Central memory CD4-positive, alpha-beta T cell (primary cell): ENCODE measurements at places on chromosomes 11 and 22.

GRCh38 chr11:131302836-131303235 lies 67.6 kb upstream of the NTM start:
- DNase-seq, result no peak

DNA sequence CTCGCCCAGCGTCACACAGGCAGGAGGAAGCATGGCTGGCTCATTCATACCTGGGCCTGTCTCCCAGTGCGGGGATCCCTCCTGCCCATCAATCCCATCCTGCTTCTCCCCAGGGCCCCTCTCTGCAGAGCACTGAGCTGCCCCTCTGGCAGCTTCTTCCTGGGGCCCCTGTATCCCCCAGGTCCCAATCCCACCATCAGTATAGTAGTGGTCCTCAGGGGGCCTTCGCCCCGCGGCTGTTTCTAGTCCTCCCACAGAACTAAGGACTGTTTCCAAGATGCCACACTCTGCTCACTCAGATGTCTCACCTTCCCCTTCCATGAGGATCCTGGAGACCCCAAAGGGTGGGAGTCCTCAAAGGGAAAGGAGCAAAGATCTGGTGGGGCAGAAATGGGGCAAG lies 97.6 kb downstream of the PDE2A start:
- DNase-seq, result no peak

- no peak for DNase-seq
Measured at GRCh38 chr11:9143721-9144120, 52.3 kb upstream of the SCUBE2 start.

DNA sequence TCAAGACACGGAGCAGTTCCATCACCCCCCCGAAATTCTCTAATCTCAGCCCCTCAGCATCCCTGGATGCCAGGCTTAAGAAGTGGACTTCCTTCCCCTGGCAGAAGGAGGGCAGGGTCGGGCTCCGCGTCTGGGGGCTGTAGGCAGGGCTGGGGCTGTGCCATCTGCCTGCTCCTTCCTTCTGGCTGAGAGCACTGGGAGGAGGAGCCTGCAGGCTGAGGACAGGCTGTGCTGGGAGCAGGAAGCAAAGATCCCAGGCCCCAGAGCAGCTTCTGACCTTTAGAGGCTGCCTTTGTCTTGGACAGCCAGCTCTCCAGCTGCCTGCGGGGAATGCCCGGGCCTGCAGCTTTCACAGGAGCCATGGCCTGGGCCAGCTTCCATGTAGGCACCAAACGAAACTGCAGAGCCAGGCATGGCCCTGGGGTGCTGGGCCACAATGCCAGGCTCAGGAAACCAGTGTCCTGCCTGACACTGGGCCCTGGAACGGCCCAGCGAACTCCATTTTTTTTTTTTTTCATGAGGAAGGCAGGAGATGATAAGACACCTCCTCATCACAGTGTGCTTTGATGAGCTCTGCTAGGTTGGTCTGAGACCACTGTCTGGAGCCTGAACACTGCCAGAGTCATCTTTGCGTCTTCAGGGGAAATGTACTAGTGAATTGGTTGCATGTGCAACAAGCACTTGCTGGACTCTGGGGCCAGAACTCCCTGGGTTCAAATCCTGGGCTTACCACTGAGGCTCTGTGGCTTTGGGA lies 67.9 kb downstream of the MCM5 start:
- DNase-seq, result no peak

- DNase-seq, result no peak
Measured at GRCh38 chr11:35842958-35843357, 100.9 kb upstream of the LDLRAD3 start.

DNA sequence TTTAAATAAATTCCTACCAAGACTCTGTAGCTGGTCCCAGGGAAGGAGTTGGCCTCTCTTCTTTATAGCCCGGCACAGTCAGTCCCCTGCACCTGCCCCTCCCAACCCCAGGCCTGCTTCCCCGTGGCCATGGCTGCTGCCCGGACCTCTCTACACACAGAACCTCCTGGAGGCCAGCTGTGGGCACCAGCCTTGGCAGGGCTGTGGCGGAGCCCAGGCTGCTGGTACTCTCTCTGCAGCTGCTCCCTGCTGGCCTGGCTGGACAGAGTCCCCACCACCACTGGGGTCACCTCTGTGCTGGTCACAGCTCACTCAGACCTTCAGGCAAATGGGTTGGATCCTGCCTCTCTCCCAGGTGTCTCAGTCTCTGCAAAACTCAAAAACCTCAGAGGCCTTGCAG lies 69.3 kb downstream of the LRP5 start:
- DNase-seq, result no peak

DNA sequence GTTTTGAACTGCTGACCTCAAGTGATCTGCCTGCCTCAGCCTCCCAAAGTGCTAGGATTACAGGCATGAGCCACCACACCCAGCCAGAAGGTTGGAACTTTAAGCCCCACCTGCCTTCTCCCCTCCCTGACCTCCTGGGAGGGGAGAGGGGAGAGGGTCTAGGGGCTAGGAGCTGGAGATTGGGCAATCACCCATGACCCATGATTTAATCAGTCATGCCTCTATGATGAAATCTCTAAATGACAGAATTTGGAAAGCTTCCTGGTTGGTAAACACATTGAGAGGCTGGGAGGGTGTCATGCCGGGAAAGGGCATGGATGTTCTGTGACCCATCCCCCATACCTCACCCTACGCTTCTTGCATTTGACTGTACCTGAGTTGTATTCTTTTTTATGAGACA lies 17.1 kb upstream of the TFIP11 start:
- DNase-seq, result no peak

DNA sequence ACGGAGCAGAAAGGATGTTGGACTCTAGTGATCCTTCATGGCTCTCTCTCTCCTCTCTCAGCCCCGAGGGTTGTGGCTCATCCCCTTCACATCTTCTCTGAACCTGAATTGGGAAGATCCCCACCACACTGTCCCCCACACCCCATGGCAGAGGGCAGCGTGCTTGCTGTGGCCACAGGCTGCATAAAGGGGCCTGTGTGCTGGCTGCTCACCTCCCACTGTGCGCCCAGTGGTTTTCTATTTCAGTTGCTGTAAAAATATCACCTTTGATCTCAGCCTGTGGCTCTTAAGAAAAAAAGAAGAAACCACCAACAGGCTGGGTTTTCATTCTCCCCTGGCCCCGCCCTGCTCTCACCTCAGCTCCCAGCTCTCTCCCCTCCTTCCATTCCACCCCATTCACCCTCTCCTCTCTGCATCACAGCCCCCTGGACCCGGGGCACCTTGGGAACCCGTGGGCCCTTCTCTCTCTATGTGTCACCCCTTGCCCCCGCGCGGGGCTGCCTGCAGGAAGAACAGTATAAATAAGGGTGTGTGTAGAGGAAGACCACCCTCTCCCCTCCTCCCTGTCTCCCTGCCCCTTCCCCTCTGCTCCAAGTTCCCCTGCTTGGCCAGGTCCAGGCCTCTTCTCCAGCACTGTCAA lies 25.8 kb upstream of the WNT11 start:
- peak; percentile 64 for DNase-seq

- no peak for DNase-seq
Measured at GRCh38 chr11:88308576-88308975, 29.0 kb downstream of the CTSC start.

GRCh38 chr11:28072321-28072720 lies 35.6 kb downstream of the KIF18A start:
- DNase-seq, result no peak

- no peak for DNase-seq
Measured at GRCh38 chr11:75184757-75185425, 34.0 kb downstream of the SLCO2B1 start.

DNA sequence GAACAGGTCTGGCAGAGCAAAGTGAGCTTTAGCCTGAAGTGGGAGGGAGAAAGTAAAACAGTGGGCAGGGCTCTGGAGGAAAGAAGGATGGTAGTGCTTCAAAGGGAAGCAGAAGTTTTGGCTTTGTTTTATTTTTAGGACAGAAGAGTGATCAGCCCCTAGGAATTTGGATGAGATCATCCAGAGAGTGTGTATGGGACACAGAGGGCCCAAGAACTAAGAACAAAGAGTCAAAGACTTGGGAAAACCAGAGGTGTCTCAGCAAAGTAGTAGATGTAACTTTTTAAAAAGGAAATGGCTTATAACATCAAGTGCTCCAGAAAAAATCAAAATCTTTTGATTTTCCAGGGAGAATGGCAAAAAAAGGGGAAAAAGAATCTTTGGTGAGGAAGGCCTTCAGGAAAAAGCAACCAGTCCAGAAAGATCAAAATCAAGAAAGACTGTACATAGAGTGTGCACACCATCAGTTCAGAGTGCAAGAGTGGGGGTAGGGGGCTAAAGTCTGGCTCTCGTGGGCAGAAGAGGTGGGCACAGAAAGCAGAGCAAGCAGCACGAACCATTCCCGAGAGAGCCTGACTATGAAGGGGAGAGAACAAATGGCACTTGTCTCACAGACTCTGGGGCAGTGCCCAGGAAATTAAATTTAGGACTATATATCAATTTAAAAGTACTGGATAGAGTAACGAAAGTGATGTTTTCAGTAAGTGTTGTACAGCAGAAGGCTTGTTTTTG lies 30.0 kb downstream of the MAPK1 start:
- DNase-seq, result no peak

DNA sequence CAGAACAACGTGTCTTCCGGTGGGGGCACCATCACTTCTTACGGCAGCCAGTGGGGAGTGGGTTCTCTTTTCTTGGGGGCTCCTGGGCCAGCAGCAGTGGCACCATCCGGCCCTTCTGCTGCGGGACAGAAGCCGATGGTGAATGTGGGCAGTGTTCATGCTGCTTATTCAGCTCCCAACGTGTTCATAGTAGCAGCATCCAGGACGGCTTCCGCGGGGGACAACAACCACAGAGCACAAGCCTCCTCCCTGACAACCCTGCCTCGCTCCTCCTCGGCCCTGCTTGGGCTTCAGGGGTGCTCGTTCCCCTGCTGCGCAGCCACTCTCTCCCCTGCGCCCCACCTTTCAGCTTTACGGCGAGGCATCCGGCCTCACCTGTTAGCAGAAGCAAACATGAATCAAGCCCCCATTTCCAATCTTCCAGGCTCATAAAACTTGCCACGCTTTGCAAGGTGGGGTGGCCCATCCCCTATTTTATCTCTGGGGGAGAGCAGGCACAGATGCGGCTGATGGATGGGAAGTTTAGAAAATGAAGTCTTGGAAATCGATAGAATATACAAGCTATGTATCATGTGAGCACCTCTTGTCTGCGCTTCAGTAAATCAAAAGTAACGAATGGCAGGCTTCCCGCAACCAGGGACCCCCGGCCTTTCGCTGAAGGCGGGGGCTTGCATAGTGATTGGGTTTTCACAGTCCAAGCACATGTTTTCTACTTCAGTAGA lies 191.8 kb upstream of the NECTIN1 start:
- no peak for DNase-seq

GRCh38 chr11:129265125-129265788 lies 73.1 kb upstream of the ARHGAP32 start:
- no peak for DNase-seq

DNA sequence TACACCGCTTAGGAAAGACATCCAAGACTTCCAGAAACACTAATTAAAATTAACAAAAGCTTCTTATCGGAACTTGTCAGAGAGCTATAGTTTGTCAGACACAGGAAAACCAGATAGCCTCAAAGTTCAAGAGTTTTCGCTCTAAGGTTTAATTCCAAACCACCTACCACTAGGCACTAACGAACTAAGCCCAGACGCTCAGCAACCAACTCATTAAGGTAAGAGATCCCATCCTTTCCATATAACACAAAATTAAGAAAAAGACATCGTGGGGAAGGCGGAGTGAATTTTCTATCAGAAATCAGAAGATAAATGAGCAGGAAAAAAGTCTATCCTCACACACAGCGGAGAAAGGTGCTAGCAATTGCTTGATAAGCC lies 382 bp downstream of the IMMP1L start:
- no peak for DNase-seq

DNA sequence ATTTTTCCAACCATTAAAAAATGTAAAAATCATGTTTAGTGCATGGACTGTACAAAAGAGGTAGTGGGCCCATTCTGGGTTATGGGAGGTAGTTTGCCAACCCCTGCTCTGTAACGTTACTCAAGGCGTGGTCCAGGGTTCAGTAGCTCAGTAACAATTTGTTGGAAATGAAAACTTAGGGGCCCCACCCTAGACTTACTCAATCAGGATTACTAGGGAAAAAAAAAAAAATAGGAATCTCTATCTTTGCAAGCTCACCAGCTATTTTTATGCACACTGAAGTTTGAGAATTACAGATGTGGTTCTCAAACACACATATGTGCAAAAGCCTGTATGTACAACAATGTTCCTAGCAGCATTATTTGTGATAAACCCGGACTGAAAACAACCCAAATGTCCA lies 17.3 kb upstream of the LMO2 start:
- DNase-seq, result no peak

DNA sequence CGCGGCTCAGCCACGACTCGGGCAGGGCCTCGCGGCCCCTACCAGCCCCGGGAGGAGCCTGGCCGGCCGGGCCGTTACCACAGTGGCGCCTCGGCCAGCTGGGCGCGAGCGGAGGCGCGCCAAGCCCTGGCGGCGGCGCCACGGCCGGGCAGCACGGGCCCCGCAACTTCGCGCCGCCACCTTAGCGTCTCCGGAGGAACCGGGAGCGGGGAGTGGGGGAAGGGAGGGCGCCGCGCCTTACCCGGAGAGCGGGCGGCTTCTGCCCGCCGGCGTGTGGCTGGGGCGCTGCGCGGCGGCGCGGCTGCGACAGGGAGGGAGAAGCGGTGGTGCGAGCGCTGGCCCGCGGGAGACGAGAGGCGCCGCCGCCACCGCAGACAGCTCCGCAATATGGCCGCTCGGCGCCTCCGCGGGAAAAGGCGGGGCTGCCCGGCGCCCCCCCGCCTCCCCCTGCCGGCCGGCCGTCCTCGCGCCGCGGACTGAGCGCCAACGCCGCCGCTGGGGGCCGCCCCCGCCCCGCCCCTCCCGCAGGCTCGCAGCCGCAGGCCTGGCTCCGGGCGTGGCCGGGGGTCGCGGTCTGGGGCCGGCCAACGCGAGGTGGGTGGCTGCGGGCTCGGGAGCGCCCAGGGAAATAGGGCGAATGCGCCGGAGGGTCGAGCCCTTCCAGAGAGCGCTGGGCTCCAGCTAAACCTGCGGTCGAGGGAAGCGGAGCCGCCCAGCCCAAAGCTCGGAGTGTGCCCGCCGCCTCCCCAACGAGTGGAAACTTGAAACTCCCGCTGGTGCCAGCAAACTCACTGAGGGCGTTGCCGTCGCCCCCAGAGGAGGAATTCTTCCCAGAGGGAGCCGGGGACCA lies at the start of gene RDX:
Gene RDX, minus strand, starts transcription at position 389 of the 850 bp plus-strand sequence. CDS start 16,922 bp downstream, outside the sequence.
- DNase-seq, result peak; percentile 46

- no peak for DNase-seq
Measured at GRCh38 chr11:123460012-123460700, 30.1 kb downstream of the GRAMD1B start.

GRCh38 chr11:80103142-80103859 lies 662.5 kb upstream of the TENM4 start:
- DNase-seq, result no peak
